Osteoblast (primary cell): ENCODE measurements at places on chromosomes 3 and 15. TPM values are rescaled to one million over a fixed set of nuclear protein-coding genes. Genes with fewer than 3 reads are reported as not detected.

CNTN6 gene
- total RNA-seq = under 0.01 TPM in 1 of 2 replicates, not detected in the other

ACAN gene
- total RNA-seq = 4.7 and 12.7 TPM in 2 replicates

ISL2 gene
- total RNA-seq = 0.29 and 1.1 TPM in 2 replicates

TXNRD3 gene
- 18.1 and 20.3 TPM in 2 replicates for total RNA-seq

RASGRP1 gene
- total RNA-seq = 0.36 and 0.59 TPM in 2 replicates

SLC24A5 gene
- total RNA-seq = not detected in 2 replicates

SEMA3G gene
- total RNA-seq = under 0.01 TPM in 1 of 2 replicates, not detected in the other
